ENCODE measurements at places on chromosomes 16 and 17. TPM values are rescaled to one million over a fixed set of nuclear protein-coding genes. Genes with fewer than 3 reads are reported as not detected.

DNA sequence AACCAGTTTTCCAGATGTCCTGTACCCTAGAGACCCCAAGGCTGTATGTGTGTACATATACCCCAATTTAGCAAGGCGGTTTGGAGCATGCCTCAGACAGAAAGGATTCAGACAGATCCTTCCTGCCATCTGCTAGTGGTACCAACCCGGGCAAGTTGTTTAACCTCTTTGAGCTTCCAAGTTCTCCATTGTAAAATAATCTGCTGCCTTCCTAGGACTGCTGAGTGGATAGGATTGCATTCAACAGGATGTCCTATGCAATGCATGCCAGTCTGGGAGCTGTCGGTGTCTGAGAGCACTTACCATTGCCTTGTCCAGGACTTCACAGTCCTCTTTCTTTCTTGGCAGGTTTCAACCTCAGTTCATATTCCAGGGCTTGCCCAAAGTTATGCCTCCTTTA lies 1.9 kb downstream of the CDH13 start:
- no peak for DNase-seq

DNA sequence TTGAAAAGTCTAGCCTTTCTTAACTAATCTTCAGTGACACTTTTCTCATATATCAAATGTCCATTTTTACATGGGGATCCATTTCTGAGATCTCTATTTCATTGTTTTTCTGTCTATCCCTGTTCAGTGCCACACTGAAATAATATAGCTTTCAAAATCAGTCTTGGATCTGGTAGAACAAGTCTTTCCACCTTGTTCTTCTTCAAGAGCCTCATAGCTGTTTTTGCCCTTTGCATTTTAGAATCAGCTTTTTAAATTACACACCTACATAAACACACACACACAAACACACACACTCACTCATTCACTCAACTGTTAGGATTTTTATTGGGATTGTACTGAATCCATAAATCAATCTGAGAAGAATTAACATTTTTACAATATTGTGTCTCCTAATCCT lies 19.2 kb downstream of the GSDMB start:
- no peak for DNase-seq

DNA sequence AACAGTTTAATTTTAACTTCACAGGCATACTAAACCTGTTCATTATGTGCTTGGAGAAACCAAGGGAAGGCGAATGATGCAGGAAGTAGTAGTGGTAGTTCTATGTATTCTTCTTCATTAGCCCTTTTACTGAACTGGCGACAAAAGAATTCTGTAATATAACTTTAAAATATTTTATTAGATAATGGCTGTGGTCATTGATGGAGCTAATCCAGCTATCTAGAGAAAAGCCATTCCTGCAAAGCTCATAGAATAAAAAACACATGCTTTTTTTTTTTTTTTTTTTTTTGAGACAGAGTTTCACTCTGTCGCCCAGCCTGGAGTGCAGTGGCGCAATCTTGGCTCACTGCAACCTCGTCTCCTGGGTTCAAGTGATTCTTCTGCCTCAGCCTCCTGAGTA lies 23.5 kb downstream of the TANC2 start:
- no peak for DNase-seq

DNA sequence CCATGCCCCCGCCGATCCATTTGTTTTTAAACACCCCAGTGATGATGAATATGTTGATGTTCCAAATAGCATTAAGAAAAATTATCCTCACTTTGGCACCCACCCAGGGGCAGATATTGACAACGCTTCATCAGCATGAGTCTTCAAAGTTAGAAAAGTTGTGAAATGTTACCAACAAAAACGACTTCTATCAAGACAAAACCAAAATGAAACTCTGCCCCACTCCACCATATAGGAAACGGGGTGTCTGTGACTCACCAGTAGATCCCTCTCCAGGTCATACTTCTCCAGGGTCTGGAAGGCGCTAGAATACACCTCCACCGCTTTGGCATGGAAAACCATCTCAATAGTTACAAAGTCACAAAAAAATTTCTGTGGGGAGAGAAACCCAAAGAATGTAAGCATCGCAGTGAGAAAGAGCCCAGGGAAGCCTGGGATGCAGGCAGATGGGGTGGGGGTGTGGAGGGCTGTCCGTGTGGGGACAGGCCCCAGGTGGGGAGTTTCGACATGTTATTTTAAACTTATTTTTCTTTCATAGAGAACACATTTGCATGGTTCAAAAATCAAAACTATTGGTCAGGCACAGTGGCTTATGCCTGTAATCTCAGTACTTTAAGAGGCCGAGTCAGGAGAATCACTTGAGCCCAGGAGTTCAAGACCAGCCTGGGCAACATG lies 10.2 kb downstream of the CIBAR2 start:
- no peak for DNase-seq

DNA sequence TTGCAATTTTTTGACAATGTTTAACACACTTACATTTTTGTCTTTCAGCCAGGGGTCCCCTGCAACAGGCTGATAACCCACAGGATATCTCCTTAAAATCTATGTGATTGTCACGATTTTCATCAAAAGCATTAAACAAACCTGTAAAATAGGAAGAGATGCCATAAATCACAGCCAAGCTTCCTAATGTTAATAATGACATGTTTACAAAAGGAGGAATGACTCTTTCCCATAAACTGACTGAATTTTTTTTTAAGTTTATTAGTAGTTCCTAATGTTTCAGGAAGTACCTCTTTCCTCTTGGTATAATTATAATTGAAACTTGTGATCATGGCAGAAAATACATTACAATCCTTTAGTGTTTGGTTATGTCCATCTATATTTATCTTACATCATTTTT lies 119.6 kb downstream of the CA4 start:
- DNase-seq = no peak

DNA sequence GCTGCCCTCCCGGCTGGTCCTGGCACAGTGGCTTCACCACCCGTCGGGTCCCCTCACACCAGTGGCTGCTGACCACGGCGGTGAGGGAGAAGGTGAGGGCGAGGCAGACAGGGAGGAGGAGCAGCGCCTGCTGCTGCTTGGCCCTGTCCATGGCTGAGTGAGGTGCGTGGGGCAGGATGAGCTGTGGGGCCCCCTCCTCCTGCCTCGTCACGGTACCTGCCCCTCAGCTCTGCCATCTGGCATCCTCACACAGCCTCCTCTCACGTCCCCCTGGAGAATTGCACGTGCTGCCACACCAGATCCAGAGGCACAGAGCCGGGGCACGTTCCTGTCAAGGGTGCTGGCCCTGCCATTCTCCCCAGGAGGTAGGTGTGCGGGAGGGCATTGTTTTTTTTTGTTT lies at the start of gene GSG1L2:
Gene GSG1L2, minus strand, starts transcription at position 159 of the 400 bp plus-strand sequence. Its CDS starts 8 bp downstream, at position 151.
- DNase-seq = no peak

- DNase-seq = no peak
Measured at GRCh38 chr17:62663304-62663703, 35.8 kb downstream of the MRC2 start.

- DNase-seq = no peak
Measured at GRCh38 chr17:36920032-36921005, 17.0 kb upstream of the LHX1 start.

DNA sequence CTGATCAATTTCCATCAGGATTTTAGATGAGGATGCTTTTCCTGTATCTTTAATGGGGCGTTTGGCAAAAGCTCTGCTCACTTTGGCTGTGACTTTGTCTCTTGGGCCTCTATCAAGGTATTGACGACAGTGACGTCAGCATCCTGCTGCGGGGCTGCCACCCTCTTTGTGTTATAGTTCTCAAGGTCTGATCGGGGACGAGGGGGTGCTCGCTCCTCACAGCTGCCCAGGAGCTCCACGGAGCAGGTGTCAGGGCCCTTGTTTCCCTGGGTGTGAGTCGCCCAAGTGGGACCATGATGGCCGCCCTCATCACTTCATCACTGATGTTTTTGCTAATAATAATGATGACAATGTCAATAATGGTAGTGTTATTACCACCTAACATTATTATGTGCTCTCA lies 65.4 kb downstream of the CMIP start:
- DNase-seq = no peak

DNA sequence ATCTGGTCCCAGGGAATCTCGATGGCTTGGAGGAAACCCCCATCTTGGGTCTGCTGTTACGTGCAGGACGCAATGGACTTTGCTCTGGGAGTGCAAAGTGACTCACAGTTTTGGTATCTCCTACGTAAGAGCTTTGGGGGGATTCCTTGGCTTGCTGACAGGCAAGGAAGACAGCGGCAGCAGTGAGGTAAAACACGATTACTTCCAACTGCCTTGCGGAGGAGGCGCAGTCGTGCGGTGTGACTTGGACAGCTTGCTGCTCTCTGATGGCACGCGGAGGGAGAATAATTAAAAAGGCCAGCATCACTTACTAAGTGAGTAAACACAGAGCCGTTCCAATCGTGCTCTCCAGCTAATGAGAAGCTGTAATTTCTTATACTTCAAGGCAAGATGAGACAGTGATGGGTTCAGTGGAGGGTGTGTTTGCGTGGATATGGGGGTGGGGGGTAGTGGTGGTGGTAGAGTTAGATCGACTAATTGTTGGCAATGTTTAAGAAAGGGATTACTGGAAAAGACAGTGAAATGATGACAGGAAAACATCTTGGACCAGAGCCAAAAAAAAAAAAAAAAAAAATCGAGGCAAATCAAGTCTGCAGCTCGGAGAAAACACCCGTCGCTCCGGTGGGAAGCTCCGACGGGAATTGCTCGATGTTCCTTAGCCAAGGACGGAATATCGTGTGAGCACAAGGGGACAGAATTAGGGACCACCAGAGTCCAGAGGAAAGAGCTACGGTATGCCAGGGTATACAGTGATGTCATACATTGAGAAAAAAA lies 184.8 kb upstream of the ZFHX3 start:
- DNase-seq = no peak

GRCh38 chr16:67530013-67530939 lies 1.6 kb downstream of the RIPOR1 start:
- DNase-seq = peak; percentile 81

DNA sequence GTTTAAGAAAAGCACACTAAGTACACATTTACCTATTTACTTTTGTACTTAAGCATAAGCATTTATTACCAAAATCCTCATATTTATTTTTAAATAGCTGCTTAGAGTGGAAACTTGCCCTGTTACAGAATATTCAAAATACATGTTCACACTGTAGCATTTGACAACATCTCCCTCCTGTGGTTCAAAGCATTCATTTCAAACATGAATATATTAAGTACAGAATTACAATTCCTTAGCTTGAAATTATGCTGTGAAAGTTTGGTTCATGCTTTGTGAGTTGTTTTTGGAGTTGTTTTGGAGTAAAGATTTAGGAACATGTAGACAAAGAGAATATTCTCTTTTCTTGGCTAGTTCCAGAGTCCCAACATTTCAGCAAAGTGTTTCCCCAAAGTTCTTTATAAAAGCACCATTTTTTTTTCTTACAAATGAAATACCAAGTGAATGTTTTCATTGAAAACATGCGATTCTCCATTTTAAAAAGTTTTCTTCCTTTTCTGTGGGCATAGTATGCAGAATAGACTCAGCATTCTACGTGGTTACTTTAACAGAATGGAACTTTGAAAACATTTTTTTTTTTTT lies 33.2 kb downstream of the TUBD1 start:
- no peak for DNase-seq

DNA sequence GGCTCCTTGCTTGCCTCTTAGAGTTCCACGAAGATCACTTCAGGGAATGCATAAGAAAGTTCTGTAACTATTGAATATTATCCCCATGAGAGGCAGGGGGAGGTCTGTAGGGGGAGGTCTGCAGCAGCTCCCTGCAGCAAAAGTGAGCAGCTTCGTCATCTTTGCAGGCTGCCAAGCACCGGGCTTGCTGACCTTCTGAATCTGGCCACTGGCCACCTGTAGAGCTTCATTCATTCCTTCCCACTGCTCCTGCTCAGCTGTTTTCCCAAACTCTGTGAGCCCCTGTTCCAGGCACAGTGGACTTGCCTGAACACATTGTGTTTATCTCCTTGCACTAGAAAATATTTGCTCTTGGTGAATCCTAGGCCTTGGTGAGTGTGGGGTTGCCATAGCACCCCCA lies 443.3 kb downstream of the HAPSTR1 start:
- DNase-seq = no peak

DNA sequence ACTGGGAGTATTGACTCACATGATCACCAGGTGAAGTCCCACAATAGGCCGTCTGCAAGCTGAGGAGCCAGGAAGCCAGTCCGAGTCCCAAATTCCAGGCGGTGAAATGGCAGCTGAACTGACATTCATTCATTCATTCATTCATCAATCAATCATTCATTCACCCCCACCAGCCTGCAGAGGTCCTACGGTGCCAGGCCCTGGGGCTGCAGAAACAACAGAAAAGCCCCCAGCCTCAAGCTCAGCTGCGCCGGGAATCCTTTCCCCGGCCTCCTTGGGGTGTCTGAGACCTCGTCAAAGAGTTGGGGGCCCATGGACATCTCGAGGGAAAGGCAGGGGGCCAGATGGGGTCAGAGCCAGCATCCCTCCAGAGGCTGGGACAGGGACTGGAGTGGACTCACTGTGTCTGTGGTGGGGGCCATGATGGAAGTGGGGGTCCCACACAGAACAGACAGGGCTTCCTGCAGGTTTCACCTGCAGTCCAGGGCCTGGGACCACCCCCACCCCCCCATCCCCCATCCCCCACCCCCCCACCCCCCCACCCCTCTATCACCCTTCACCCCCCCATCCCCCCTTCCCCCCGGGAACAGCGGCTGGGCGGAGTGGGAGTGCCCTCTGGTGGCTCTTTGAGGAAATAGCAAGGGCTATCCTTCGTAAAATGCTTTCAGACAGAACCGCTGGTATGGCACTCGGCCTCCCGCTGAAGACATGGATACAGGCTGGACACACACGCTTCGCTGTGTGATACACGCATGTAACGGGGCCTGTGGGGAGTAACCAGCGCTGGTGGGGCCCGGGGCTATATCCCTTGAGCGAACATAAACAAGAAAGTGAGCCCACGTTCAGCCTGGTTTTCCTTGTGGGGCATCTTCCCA lies 8.5 kb upstream of the ZC3H18 start:
- DNase-seq = peak; percentile 49

GRCh38 chr17:49993423-49994060 lies 1.5 kb downstream of the DLX3 start:
- peak; percentile 30 for DNase-seq

- DNase-seq = no peak
Measured at GRCh38 chr17:63440127-63440769, 5.9 kb downstream of the CYB561 start.

GRCh38 chr17:43720311-43721060 lies 38.1 kb downstream of the SOST start:
- DNase-seq = peak; percentile 70

DNA sequence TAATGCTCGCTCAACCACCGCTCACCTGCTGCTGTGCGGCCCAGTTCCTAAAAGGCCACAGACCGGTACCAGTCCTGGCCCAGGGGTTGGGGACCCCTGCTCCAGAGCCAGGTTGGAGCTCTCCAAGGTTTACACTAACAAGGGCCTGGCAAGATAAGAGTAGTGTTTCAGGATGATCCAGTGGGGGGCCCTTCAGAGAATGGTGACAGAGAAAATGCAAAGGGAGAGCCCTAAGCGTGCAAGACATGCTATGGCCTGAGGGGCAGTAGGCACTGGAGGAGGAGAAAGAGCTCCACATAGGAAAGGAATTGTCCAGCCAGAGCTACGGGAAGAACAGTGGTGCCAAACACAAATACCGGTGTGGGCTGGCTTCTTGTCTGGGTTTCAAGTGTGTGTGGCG lies 233.4 kb downstream of the STX8 start:
- no peak for DNase-seq

OR4D1 gene
- not detected for total RNA-seq

TBX2 gene
- not detected for total RNA-seq

NGFR gene
- total RNA-seq = 1.3 TPM

TNFSF13 gene
- 14.4 TPM for total RNA-seq

SECTM1 gene
- total RNA-seq = not detected

MGAT5B gene
- 5.6 TPM for total RNA-seq

Measured in activated B cell treated with CpG ODN at 0.5 μM for 24 hours (primary cell).